G401 (cell line): ENCODE measurements at places on chromosomes 3 and 15.
A peak's percentile ranks its signal among the peaks of the same experiment; 100 is the strongest.

DNA sequence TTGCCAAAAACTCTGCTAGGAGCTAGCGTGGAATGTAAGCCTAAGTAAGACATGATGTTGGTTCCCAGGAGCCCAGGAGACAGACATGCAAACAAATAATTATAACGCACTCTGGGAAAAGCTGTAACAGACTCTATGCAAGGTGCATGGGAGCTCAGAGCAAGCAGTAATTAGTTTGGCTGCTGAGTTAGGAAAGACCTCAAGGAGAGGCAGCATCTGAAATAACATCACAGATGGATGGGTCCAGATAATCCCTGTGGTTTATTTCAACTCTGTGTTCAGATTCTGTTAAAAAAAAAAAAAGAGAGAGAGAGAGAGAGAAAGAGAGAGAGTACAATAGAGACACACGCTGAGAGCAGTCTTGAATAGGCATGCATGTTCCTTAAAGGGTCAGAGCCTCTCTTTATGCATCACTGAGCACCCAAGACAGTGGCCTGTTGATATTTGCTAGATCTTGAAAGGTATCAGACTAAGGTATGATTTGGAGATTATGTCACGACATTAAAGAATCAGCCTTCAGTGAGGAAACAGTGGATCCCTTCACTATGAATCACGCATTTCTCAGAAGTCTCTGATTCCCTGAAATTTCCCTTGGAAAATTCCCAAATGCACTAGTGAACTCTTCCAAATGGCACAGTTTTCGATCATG is 124.4 kb upstream of the LIPC start:
- DNase-seq: peak; percentile 75

DNA sequence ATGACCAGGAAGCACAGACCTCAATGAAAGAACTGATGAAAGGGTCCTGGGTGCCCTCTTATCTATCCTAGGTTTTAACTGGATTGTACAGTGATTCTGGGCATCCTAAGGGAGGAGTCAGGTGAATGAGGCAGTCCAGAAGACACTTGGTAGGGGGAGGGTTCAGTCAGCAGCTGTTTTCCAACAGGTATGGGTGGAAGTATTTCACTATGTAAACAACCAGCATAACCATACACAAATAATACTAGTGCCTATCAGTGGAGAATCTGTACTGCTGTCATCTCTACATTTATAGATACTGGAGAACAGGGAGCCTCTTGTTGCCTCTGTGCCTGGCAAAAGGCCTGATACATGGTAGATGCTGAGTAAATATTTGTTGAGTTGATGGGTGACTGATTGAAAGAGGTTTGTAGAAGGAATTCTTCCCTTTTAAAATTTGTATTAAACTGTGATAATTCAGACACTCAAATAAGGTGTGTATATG is 328.5 kb downstream of the RBMS3 start:
- DNase-seq: no peak

DNA sequence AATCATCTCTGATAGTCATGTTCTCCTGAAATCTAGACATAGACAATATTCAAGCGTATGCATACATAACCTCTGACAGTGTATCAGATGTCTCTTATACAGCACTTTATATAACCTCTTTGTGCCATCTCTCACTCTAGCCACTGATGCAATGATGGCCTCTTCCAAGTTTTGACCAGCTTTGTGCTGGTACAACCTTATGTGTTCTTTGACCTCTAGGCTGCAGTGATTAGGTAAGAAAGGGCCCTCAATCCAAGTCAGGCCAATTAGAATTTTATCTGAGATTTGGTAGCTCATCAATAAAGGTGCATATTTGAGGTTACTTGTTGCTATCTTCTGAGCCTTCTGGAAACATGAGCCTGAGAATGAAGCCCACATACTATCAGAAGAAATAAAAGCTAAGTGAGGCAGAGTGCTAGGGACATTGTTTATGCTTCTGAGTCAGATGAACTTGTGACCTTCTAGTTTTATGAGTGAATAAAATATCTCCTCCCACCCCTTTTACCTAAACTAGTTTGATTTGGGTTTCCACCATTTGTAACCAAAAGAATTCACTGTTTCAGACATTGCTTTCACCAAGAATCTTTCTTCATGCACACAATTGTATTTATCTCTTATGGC is 283.2 kb upstream of the SUCLG2 start:
- DNase-seq: no peak

GRCh38 chr3:195907934-195908693 is at the start of gene TNK2:
TSS of gene TNK2 (minus strand) at chr3:195908551. CDS start at chr3:195888588, 19,963 bp downstream.
- DNase-seq: peak; percentile 61

DNA sequence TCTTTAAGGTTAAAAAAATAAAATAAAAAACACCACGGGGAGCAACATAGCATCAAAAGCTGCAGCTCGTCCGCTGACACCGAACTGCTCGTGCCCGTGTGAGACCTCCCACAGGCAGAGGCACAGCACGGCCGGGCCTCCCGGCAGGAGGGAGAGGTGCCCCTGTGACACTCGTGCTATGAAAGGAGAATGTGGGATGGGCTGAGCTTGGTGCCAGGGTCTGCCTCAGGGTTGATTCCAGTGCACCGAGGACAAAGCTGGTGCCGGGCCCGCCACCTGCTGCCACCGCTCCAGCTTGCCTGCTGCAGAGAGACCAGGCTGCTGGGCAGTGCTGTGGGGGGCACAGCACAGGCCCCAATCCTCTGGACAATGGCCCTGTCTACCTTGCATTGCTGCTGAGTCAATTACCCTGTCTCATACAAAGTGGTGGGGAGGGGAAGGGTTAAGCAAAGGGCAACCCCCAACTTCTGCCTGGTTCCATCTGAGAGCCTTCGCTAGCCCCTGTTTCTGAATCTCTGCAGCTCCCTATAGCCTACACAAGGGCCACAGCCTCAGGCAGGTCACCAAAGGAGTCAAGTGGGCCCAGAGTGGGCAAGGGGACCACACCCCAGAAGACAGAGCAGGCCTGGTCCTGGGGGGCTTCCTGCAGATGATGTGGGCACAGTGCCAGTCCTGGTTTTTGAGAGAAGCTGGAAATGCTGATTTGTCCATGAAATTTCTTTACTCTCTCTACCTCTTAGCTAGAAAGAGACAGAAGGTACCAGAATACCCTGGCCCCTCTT is 74.0 kb upstream of the SNRPA1 start:
- no peak for DNase-seq

DNA sequence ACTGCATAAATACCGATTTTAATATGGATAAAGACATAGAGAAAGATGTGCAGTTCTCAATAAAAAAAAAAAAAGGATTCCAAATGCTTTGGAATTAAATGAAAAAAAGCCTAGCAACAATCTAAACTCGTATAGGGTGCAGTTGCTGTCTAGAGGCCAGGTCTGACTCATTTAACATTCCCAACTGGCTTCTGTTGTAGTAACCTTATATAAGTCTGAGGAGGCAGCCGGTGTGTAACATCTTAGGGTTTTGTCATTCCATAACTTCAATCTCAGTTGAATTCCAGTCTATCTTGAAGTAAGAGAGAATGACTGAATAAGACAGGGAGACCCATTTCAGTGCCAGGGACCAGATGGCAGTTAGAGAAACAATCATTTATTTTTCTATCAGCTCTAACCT is 6.5 kb downstream of the PDCD10 start:
- no peak for DNase-seq

GRCh38 chr3:131174752-131175151 is 148.1 kb downstream of the NEK11 start:
- DNase-seq: no peak

- no peak for DNase-seq
These were observed 133.3 kb downstream of the ADAM10 start for GRCh38 chr15:58616171-58616570.

GRCh38 chr3:50146316-50146901 is 8.7 kb upstream of the SEMA3F start:
- no peak for DNase-seq

- DNase-seq: peak; percentile 15
These were observed 2.5 kb downstream of the CD200 start for GRCh38 chr3:112335434-112335781.

DNA sequence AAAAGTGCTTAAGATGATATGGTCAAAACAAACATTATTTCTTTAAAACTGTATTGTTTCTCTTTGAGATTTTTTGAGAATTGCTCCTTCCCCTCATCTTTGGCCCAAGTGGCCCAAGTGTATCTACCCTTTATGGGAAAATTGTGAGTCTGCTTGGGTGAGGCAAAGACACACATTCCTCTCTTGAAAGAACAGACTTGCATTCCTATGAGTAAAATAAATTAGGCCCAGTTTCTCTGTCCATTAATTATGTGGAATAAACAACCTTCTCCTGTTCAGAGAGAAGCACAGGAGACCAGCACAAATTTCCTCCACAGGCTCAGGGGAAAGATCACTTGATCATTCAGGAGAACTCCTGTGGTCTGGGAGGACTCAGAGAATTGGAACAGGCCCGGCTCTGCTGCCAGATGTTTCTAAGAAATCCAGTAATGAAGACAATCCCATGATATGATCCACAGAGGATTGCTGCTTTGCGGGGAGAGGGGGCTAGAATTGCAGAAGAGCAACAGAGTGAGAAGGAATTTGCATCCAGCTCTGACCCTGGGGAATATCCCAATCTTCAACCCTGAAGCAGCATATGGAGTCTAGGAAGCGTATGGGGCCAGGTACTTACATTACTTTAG is 53.8 kb upstream of the BOC start:
- no peak for DNase-seq

- no peak for DNase-seq
These were observed 202.8 kb downstream of the PLCL2 start for GRCh38 chr3:17087509-17087908.

GRCh38 chr3:121477589-121477988 is 68.2 kb downstream of the POLQ start:
- no peak for DNase-seq

DNA sequence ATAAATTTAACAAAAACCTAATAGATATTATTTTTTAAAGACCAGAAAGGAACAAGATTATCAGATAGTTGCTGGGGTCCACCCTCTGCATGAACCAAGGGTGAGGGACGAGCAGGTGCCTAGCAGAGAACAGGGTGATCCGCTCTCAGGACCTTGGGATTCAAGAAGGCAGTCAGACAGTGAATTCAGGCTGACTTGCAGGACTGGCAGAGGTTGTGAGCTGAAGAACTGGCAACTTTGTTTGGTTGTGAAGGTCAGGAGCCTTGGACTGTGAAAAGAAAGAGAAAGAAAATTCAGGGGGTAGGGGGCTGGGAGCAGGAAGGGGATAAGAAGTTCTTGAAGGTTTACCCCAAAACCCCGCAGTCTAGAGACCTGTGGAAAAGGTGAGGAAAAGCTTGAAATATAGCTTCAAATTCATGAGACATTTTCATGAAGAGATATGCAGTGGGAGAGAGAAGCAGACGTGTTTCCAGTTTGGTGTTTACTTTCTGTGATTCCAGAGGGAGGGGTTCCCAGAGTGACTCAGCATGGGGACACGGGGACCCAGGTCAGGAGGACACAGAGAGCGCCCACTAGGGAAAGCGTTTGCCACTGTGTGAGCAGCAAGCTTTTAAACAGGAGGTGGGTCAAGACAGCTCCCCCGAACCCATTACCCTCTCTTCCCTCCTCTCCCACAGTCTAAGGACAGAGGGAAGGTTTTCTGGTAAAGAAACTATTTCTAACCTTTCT is 217.2 kb upstream of the UMPS start:
- DNase-seq: no peak

- DNase-seq: no peak
These were observed 7.7 kb downstream of the CHAC1 start for GRCh38 chr15:40960925-40961324.

GRCh38 chr3:10010421-10010877 is 15.8 kb upstream of the FANCD2 start:
- DNase-seq: peak; percentile 28

DNA sequence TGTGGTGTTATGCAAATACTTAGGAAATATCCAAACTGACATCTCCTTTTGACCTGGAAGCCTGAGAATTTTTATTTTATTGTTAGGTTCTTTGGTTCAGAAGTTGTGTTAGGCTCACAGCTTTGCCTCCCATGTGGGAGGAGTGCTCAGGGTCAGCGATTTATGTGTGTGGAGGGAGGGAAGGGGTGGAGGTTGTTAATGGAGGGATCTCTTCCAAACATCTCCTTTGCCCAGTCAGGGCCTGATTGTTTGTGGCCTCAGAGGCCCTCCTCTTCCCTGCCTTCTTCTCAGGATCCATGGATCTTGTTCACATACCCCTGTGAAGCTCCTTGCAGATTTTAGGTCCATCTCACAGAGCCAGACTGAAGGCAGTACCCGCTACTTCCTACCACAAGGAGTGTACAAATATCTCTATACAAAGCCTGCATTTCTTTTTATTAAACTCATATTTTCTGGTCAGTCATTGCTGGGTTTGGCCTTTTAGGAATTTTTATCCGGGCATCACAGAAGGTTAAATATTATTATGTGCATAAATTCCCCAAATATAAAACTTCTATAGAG is 40.3 kb downstream of the BBX start:
- DNase-seq: no peak

DNA sequence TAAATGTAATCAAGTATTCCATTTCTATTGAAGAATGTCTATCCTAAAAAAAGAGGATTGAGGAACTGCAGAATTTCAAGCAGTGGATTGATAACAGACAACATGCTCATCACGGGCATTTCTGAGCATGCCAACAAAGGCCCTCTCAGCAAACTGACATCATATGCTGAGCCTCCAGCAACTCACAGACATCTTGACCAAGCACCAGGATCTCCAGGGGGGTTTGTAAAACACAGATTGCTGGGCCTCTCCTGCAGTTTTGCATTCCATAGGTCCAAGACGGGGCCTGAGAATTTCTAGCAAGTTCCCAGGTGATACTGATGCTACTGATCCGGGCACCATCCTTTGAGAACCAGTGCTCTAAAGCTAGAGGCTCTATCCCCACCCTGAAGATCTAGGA is 85.0 kb downstream of the FOXP1 start:
- DNase-seq: peak; percentile 20

GRCh38 chr3:71916747-71917369 is 131.9 kb upstream of the PROK2 start:
- DNase-seq: peak; percentile 8

- DNase-seq: no peak
These were observed 94.1 kb upstream of the CHRM5 start for GRCh38 chr15:33874156-33874555.

- DNase-seq: no peak
These were observed 7.7 kb upstream of the RFTN1 start for GRCh38 chr3:16520970-16521881.

- DNase-seq: no peak
These were observed 480.7 kb upstream of the DPPA4 start for GRCh38 chr3:109818081-109818480.

GRCh38 chr3:184538666-184539431 is 22.7 kb upstream of the EPHB3 start:
- DNase-seq: no peak

- peak; percentile 69 for DNase-seq
These were observed 304.6 kb downstream of the NAALADL2 start for GRCh38 chr3:175163686-175164085.

DNA sequence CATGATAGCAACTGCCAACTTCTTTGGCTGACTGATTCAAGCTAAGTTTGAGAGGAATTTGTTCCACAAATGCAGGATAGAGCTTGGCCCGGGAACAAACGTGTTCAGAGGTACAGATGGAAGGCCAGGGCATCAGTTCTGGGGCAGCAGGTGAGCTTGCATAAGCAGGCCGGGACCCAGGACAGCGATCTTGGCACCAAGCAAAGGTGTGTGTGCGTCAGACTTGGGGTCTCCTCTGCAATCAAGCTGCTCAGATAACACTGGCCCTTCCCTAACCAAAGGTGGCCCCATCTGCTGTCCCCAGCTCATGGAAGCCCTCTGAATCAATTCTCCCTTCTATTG is 155.6 kb downstream of the MEGF11 start:
- DNase-seq: peak; percentile 94

GRCh38 chr15:75927601-75928000 is 23.9 kb downstream of the FBXO22 start:
- DNase-seq: no peak

- DNase-seq: peak; percentile 49
These were observed 835 bp downstream of the MEIS2 start for GRCh38 chr15:37099319-37100108.
